ENCODE measurements at places on chromosomes 2 and 18.
A peak's percentile ranks its signal among the peaks of the same experiment; 100 is the strongest.

DNA sequence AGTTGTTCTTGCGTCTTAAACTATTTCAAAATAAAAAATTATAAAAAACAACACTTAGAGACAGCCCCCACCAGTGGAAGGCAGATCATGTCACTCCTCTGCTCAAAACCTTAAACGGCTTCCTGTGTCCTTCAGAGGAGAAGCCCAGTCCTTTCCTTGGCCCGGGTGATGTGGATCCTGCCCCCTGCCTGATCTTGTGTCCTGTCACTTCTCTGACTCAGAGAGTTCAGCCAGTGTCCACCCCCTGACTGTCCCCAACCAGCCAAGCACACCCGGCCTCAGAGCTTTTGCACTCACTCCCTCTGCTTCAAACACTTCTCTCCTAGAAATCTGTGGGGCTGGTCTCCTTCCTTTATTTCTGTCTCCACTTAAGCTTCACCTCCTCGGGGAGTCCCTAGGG, 35.4 kb downstream of the TOGARAM2 start:
- peak; percentile 35 for DNase-seq

DNA sequence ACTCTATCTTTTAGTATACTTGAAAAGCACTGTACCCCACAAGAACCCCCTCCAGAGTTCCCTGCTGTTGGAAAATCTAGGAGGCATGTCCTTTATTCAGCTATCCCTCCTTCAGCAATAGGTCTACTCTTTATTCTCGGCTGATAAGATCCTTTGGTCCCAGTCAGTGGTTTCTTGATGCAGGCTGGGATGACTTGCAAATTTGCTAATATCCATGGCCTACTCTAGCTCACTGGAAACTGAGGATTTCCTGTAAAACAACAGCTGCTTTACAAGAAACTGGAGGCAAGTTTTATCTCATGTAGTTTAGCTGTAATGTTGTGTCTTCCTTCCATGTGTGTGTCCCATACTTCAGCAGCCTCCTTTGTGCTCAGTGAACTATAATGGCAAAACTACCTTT, 183.9 kb upstream of the SCN7A start:
- no peak for DNase-seq

DNA sequence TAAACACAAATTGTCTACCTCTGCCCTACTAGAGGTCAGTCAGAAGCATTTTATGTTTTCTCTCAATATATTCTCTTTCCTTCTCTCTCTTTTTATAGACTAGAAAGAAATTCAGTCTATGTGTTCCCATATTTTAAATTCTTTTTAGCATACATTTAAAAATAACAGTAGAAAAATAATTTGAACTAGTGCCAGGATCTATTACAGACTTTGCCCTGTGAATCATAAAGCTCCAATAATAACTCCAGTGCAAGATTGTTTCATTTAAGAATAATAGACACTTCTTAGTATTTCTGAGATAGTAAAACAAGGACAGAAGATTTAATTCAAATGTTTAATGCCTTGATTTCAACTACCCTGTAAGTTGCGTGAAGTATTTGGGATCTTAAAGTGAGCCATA, 60.1 kb downstream of the ITGB6 start:
- DNase-seq = no peak

DNA sequence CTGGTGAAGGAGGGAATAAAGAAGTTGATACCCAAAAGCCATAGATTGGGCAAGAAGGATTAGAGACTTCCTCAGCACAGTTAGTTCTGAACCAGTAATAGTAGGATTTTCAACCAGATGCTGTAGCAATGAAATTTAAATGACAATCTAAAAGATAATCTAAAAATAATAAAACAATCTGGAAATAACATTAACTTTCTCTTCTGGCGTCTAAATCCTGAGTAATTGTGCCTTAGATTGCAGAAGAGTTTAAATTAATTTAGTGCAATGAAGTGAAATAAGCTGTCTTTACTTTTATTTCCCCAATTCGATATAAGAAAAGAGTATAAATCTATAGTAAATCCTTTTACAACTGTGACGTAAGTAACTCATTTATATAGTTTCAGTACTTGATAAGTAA, 186.8 kb upstream of the DOK6 start:
- no peak for DNase-seq

GRCh38 chr2:152093464-152093863, 5.4 kb downstream of the CACNB4 start:
- no peak for DNase-seq

DNA sequence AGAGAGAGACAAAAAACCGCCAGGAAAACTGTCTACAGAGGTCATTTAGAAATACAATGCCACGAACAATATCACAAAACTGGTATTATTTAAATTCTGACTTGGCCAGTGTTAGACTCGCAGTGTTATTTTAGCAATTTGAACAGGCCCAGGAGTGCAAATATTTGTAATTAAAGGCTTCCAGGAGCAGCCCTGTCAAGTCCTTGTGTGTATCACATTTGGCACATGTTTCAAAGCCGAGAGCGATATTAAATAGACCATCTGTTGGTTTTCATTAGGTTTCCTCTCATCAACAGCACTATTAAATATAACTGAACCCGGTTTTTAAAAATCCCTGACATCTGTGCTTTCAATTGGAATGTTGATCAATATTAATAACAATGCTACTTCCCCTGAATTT, 656.9 kb downstream of the TSN start:
- DNase-seq = no peak

- no peak for DNase-seq
These were observed 54.3 kb upstream of the LPIN2 start for GRCh38 chr18:3067165-3067661.

DNA sequence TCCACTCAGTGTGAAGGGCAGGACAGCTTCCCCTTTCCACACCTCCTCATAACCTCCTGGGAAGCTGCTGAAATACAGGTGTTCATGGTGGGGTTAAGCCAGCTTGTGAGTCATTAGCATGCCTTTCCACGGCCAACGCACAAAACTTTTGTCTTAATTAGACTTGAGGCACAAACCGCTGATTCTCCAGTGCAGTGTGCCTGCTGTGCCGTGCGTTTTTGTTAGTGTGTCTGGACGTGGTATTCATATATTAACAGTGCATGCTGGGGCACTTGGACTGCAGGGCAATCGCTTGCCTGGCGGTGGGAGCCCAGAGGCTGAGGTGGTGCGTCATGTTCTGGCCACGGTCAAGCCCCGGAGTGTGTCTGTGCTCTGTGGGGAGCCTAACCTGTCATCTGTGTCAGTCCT, 156.2 kb downstream of the SH3RF3 start:
- no peak for DNase-seq

DNA sequence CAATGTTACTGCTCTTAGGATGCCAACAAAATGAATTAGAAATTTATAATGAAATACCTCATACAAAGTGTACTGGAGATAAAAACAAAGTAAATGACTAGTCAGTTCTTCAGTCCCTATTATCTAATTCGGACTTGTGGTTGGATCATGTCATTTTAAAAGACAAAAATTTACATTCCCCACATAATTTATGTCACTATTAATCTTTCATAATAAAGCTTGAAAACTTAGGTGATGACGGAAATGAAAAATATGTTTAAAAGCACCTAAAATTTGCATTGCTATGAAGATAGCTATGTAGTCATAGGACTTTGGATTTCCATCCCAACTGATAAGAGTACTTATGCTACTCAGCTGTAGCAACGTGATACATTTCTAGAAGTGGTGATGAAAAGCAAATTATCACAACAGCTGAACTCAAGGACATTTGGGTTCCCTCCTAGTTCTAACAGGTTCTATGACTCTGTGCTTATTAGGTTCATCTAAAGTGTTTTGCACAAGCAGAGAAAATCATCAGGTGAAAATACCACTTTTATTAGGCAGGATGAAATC, 58.4 kb downstream of the LRPPRC start:
- no peak for DNase-seq

- DNase-seq = no peak
These were observed 31.6 kb downstream of the NDUFS1 start for GRCh38 chr2:206127656-206128055.

GRCh38 chr2:152466980-152467676, 132.2 kb downstream of the FMNL2 start:
- DNase-seq = peak; percentile 58

DNA sequence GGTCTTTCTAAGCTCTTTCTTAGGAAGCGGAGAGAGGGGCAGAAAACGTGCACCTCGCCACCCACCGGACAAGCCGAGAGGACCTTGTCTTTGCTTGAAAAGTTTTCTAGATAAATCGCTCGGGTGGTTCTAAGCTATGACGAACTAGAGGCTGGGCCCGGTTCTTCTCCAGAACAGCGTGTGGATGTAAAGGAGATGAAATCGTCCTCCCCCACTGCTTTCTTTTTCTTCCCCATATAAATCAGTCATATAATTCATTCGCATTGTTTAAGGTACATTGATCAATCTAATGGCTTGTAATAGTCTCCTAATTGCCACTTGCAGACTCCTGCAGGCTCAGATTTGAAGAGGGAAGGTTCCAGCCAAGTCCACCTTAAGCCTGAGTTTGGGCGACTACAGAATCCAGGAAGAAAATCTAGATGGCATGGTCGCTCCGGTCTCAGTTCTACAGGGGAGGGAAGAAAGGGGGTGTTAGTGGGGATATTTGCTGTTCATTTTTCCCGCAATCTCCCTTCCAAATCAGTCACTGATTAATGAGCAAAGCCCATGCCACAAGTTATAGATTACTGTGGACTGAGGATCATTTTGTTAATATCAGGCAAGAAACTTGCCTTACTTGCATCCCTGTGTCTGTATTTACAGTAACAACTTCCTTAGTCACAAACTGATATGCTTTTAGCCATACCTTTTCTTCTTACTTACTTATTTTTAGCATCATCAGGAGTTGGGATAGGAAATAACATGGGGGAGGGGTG, 5.6 kb upstream of the SP9 start:
- no peak for DNase-seq

DNA sequence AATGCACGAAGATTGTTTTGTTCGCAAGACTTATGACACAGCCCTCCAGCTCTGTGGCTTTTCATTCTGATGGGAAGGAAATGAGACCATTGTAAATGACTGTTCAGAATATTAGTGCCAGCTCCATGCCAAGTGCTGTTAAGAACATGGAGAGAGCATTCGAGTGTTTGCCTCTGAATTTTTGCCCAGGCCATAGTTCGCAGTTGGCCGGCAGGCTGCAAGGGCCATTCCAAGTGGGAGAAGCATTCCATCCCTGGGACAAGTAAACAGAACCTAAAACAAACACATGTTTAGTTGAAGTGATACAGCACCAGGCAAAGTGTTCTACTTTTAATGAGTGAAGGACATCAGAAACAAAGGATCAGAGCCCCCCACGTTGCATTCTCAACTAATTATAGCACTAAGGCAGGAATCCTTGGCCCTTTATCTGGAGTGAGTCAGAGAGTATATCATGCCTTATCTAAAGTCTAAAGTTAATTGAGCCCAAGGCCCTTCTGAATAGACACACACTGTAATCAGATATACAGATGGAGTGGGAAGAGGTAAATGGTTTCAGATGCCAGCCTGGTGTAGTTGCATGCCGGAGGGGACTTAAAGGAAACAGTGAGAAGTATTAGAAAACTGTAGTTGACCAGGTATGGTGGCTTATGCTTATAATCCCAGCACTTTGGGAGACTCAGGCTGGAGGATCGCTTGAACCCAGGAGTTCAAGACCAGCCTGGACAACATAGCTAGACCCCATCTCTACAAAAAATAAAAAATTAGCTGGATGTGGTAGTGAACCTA, 53.3 kb downstream of the NEDD4L start:
- no peak for DNase-seq

DNA sequence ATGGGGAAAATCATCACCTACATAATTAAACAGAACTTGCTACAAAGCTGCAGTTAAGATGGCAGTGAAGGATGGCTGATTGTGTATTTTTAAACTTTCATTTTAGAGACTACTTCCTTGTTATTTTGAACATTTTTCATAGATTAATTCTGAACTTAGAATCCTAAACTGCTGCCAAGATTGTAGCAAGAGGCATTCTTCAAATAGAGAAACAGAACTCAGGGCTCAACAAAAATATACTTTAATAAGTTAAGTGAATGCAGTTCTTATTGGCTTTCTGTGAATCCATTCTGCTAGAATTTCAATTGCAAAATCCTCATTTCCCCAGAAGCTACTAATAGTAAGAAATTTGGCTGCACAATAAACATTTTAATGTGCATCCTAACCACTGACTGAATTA, 160.3 kb downstream of the L3MBTL4 start:
- no peak for DNase-seq

- no peak for DNase-seq
These were observed 69.9 kb downstream of the UXS1 start for GRCh38 chr2:106124106-106124756.

DNA sequence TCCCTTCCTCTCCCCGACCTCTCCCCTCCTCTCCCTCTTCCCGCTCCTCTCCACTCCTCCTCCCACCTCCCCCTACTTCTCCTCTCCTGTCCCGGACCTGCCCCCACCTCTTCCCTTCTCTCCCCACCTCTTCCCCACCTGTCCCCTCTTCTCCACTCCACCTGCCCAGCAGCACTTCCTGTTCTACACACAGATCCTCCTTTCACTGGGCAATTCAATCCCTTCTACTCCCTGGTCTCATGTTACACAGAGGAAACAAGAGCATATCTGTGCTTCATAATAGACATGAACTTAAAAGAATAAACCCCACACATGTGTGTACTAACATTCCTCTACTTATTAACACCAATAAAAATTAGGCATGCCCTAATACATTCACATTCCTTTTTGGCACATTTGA, 34.8 kb downstream of the TIMM21 start:
- no peak for DNase-seq

GRCh38 chr18:48785091-48785614, 165.6 kb downstream of the SMAD7 start:
- DNase-seq = peak; percentile 89

DNA sequence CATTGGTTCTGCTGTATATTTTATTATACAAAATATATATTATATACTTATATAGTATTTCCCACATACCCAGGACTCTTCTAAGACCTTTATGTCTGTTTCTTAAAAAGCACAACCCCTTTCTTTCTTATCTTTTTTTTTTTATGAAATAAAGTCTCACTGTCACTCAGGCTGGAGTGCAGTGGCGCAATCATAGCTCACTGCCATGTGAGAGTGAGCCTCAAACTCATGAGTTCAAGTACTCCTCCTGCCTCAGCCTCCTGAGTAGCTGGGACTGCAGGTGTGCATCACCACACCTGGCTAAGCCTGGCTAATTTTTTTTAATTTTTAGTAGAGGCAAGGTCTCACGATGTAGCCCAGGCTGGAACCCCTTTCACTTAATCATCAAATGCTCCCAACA, 72.3 kb downstream of the CLHC1 start:
- no peak for DNase-seq

DNA sequence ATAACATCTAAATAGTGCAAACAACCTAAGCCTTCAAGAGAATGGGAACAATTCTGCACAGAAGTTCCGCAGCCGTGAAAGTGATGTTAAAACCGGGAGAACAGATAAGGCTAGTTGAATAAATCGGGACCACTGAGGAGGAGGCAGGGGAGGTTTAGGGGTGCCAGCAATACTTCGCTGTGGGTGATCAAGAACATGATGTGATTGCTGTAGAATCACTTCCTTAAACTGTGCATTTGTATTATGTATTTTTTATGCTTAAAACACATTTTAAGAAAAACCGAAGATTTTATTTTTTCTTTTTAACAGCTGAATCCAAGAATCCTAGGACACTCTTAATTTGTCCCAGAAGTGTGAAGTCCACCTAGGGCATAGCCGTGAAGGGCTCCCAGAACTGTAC, 33.6 kb downstream of the TTC32 start:
- no peak for DNase-seq

- DNase-seq = no peak
These were observed 20.8 kb downstream of the RALBP1 start for GRCh38 chr18:9495916-9496705.

- DNase-seq = peak; percentile 52
These were observed 43.6 kb downstream of the QPCT start for GRCh38 chr2:37388074-37388473.

Data from inflammatory macrophage treated with lipopolysaccharide for 1 hour (primary cell).